ENCODE measurements at places on chromosomes 3 and 15.
A peak's percentile ranks its signal among the peaks of the same experiment; 100 is the strongest.

DNA sequence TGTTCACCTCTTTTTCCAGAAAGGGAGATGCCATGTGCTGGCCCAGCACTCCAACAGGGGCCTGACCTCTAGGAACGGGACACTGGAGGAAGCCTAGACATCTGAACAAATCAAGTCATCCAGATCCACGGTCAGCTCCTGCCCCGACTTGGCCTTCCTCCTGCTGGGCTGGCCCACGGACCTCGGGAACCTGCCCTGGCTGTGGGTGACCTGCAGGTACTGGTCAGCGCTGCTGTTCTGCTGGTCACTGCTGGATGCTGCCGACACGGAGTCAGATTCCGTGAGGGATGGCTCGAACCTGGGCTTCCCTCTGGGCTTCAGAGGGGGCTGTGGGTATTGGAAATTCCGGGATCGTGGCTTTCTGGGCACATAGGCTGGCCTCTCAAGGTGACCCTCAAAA is 8.4 kb upstream of the STARD5 start:
- DNase-seq = no peak

DNA sequence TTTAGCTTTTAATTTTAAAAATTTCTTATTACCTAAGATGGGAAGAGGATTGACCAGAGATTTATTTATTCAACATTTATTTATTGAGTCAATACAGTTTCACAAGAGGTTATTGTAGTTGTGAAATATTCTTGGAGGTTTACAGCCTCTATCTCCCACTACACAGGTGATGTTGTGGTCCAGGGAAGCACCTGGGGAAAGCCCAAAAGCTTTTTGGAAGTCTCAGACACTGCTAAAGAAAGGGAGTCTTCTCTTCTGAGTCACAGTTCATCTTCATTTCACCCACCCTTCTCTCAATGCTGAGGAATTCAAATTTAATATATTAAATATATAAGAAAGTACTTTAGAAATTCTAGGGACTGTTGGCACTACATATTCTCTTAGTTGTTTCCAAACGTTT is 41.8 kb downstream of the SERPINI1 start:
- no peak for DNase-seq

DNA sequence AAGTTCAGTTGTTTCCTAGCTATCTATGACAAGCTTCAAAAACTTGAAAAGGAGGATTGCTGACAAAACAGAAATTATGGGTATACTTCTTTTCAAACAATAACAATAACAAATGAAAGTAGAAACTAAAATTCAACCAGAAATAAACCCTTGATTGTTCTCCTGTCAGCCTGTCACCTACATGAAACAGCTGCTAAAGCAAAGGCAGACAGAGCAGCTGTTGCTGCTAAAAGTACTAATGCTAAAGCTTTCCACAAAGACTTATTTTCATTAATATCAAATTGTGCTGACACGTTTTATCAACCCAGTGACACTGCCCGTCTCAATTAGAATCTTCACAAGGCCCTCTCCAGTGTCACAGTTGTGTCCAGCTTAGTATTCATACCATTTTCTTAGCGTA is 533.2 kb upstream of the GBE1 start:
- DNase-seq = no peak

DNA sequence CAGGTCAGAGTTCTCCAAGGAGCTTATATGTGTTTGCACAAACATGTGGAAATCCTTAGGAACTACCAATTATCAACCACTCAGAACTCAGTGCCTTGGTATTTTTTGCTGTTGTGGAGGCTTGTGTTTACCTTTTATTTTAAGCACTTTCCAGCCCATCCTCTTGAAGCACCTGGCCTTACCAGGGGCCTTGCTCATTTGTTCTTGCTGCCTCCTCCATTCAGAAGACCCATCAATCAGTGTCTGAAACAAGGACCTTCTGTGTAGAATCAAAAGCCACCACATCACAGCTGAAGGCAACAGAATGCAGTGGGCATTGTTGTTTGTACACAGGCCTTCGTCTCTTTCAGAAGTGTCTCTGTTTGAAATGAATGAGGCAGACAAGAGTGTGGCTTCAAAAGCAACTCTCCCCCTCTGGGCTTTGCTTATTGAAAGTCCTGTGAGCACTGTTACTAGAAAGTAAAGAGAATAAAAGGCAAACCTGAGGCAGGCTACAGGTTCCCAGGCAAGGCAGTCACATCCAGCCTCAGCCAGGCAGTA is 24.5 kb upstream of the LIPC start:
- DNase-seq = no peak

- no peak for DNase-seq
Measured at GRCh38 chr3:40432793-40433192, 24.3 kb upstream of the RPL14 start.

GRCh38 chr3:179719048-179719734 is 66.4 kb downstream of the USP13 start:
- no peak for DNase-seq

DNA sequence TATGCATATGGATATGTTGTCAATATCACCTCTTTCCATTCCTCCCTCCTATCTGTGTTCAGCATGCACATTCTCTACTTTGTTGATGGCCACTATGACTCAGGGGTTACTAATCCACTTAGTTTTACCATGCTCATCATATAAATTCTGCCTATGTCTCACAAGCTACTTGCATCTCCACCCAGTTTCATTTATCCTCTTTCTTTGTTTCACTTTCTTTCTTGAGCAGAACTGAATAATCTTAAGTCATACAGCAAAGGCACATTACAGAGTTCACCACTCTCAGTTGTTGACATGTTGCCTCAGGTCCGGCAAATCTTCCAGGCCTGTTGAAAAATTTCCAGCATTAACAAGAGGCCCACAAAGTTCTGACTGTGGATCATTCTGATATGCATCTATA is 71.5 kb downstream of the SSR3 start:
- DNase-seq = peak; percentile 84

- no peak for DNase-seq
Measured at GRCh38 chr3:75631541-75631940, 32.6 kb upstream of the FRG2C start.

DNA sequence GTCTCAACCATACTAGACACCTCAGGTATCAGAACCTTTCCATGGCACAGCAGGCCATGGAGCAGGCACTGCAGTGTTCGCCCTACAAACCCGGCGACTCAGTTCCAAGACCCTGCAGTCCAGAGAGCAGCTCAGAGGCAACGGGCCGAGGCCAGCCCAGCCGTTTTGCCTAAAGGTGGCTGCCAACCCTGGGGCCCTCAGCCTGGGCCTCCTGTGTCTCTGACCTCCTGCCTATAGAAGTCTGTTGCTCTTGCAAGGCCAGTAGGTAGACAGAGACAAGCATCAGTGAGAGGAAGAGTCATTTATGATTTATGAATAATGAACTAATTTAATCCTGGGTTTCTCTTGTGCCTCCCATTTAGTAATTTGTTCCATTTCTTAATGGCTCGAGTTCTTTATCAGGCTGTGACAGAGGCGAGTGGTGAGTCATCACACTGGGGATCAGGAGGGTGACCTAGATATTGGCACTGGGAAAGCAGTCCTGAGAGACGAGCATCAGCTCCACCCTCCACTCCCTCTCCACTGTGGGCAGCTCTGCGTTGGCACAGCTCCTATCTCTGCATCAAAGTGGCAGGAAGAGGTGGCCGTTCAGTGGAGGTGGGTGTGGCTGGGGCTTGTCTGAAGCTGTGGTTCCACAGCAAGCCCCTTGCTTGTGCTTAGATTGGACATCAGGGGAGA is 79.8 kb downstream of the ABHD5 start:
- no peak for DNase-seq

DNA sequence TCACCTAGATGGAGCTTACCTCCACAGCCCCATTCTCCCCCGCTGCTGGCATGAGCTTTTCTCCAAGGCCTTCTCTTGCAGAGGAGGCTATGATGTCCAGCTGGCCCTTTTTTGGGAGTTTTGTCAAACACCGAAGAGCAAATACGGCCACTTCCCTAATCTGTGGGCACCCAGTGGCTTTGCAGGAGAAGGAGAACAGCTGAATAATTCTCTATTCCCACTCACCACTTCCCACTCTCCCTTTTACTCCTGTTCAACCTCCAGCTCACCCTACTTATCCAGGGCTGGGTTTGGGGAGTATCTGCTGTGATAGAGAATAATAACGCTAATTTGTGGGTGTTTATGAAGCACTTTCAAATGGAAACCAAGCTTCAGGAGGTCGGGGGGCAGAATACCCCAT is 93.0 kb downstream of the AAGAB start:
- DNase-seq = peak; percentile 38

DNA sequence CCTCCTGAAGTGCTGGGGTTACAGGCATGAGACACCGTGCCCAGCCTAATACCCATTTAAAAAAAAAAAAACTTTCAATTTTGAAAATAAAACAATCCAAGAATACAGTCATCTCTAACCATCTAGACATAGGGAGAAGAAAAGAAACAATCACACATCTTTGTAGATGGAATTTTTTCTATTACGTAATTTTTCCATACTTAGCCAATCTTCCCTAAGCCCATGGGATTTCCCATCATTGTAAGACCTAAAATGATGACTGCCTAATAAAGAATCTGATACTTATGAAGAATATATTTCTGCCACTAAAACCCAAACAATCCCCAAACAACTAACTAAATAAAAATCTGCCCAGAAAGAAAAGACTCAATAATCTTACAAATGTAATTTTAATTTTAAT is 88.7 kb downstream of the CBLB start:
- no peak for DNase-seq

DNA sequence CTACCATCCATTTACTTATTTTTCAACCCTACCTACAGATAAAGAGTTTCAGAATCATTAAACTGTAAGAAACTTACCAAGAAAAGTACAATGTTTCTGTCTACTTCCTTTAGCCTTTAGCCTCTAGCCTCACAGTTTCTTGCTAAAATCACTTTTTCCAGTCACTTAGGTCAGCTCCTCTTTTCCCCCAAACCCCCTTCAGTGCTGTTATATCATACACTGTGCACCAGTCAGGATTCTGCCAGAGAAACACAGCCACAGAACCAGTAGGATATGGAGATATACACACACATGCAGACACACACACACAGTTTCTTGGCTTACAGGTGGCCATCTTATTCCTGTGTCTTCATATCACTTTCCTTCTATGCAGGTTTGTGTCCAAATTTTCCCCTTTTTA is 139.9 kb upstream of the LIPC start:
- no peak for DNase-seq

- peak; percentile 60 for DNase-seq
Measured at GRCh38 chr15:41022487-41023090, 69.3 kb downstream of the CHAC1 start.

- no peak for DNase-seq
Measured at GRCh38 chr3:62036726-62037125, 336.6 kb downstream of the FEZF2 start.

- peak; percentile 8 for DNase-seq
Measured at GRCh38 chr15:32042269-32042972, 12.1 kb downstream of the CHRNA7 start.

- DNase-seq = no peak
Measured at GRCh38 chr3:119703820-119704531, 1.2 kb downstream of the CFAP91 start.

DNA sequence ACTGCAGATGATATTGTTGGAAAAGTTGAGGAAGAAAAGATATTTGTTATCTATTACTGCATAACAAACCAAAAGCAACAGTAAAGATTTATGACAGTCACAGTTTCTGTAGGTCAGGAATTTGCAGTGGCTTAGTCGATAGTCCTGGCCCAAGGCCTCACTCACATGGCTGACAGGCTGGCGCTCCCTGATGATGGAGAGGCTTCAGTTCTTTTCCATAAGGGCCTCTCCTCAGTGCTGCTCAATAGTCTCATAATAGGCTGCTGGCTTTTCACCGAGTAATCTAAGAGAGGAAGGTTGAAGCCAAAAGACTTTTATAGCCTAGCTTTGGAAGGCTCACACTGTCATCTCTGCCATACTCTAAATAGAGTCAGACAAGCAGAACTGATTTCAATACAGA is 17.7 kb downstream of the IREB2 start:
- no peak for DNase-seq

DNA sequence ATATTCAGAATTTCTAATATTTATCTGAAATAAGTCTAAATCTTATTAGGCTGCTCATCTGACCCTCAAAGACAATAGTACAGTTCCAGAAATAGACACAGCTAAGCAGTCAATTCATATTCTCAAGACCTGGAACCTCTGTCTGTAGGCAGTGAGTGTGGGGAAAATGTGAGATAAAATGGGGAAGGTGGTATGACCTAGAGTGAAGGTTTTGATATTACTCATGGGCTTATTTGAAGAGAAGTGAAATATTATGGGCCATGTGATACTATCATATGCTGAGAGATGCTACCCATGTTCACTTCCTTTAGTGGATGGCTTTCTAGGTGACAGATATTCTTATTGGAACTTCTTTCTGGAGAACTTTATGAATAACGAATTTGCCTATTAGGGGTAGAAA is 33.5 kb downstream of the TGFBR2 start:
- peak; percentile 69 for DNase-seq

GRCh38 chr15:92882697-92883162 is 17.4 kb upstream of the CHD2 start:
- DNase-seq = no peak

DNA sequence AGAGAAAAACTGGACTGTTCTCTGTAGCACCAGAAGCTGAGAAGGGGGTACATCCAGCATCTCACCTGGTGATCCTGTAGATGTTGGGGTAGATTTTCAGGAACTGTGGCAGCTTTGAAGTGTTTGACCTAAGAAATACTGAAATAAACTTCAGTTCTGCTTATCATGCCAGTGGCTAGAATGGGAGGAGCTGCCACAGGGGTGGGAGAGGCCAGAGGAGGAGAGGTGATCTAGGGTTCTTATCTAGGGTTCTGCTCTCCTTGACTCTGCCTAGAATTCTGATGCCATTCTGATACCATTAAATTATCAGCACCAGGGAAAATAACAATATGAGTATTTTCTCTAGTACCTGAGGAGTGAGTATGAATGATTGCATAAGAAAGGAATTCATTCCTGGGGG is 10.2 kb upstream of the CPOX start:
- no peak for DNase-seq

- no peak for DNase-seq
Measured at GRCh38 chr15:33438396-33438795, 127.6 kb downstream of the RYR3 start.

- no peak for DNase-seq
Measured at GRCh38 chr3:148997623-148998022, 6.3 kb downstream of the GYG1 start.

DNA sequence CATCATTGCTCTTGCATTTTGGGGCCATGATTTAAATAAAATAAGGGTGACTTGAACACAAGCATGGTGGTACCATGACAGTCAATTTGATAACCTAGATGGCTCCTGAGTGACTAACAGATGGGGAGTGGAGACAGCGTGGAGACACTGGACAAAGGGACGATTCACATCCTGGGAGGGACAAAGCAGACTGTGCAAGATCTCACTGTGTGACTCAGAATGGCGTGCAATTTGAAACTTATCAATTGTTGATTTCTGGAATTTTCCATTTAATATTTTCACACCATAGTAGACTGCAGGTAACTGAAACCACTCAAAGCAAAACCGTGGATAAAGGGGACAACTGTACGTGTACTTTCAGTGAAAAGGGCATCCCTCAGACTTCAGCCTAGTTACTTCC is 25.5 kb downstream of the MCCC1 start:
- DNase-seq = peak; percentile 33

- DNase-seq = peak; percentile 76
Measured at GRCh38 chr3:10023587-10024310, 2.5 kb upstream of the FANCD2 start.

- DNase-seq = no peak
Measured at GRCh38 chr15:35755237-35755802, 209.4 kb upstream of the DPH6 start.

GRCh38 chr3:46845860-46846623 is 17.2 kb downstream of the MYL3 start:
- peak; percentile 33 for DNase-seq

All from MV-4-11 (cell line).